Activated CD8-positive, alpha-beta memory T cell treated with anti-CD3 and anti-CD28 coated beads, Interleukin-2, amount 10 ng/mL, durations not matched to agents 7 days and 5 days (primary cell): ENCODE measurements at places on chromosomes 7 and 10.

GRCh38 chr7:91892821-91893340 is 12.4 kb upstream of the MTERF1 start:
- DNase-seq: no peak

- no peak for DNase-seq
These were observed 365.3 kb downstream of the PARD3 start for GRCh38 chr10:34449836-34450235.

DNA sequence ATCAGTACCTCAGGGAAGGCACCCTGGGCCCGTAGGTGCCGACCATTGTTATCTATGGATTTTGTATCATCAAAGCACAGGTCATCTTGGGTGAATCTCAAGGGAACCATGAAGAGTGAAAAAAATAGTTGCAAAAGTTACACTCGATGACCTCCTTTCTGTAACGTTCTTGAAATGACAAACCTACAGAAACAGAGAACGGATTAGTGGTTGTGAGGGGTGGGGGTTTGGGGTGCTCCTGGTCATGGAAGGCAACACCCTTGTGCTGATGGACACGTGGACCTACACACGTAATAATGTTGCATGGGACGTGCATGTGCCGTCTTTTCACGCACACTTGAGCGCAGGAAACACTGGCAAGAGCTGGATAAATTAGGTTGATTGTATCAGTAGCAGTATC is 655.9 kb downstream of the SDK1 start:
- DNase-seq: no peak

DNA sequence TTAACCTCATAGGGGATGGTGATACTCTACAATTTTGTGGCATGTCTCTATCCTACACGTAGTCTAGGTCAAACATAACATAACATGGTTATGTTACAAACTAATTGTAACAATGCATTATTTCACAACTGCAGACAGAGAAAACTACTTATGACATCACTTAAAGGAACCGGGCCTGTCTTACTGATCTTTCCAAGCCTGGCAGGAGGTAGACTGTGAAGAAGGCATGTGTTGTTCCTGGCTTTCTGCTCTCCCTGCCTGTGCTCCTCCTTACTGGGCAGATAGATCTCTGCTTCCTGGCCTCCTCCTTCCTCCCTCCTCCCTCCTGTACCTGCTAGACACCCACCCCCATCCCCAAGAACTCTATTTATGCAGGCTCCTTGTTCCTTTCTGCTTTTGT is 5.4 kb downstream of the CACNB2 start:
- no peak for DNase-seq

GRCh38 chr10:78570633-78571235 is 498.0 kb upstream of the ZMIZ1 start:
- DNase-seq: no peak

GRCh38 chr7:135920478-135920877 is 56.7 kb downstream of the MTPN start:
- no peak for DNase-seq
